Skeletal muscle cell (primary cell): ENCODE measurements at places on chromosomes 7 and 10.

DNA sequence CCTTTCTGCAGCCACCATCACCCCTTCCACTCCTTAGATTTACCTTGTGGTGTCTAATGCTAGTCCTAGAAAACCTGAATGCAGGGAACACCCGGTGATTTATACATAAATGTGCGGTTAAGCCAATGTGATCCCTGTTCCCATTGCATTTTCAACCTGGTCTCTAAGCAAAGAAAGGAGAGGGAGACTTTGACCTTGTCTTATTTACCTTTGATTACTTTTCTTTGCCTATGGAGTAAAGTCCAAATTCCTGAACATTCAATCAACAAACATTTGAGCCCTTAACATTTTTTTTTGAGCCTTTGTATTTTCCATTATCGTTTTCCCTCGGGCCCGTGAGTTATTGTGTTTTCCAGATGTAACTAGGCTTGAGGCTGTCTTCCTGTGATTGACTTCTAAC lies 233.9 kb downstream of the ZNF248 start:
- DNase-seq: no peak

GRCh38 chr10:100739517-100740368 lies 5.6 kb upstream of the PAX2 start:
- no peak for DNase-seq

DNA sequence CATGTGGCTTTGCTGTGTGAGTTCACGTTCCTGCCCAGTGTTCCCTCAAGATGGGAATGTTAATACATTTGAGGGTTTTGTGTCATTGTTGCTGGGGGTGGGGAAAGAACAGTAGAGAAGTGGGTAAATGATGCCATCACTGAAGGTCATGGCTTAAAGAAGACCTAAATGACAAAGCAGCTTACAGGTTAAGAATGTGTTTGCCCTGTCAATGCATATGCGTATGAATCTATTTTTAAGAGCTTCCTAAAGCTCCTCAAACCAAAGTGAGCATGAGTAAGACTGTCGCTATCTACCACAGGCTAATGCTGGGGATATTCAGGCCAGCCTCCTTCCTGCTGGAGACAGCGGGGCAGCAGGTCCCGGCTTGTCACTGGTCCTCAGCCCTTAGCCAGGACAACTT lies 162.9 kb downstream of the CREB5 start:
- no peak for DNase-seq

- no peak for DNase-seq
Measured at GRCh38 chr10:58512491-58513187, at the start of gene BICC1. Gene BICC1 (plus strand): TSS chr10:58512872. CDS start chr10:58513144, 272 bp downstream.

GRCh38 chr10:129524936-129525335 lies 57.9 kb downstream of the MGMT start:
- DNase-seq: no peak

DNA sequence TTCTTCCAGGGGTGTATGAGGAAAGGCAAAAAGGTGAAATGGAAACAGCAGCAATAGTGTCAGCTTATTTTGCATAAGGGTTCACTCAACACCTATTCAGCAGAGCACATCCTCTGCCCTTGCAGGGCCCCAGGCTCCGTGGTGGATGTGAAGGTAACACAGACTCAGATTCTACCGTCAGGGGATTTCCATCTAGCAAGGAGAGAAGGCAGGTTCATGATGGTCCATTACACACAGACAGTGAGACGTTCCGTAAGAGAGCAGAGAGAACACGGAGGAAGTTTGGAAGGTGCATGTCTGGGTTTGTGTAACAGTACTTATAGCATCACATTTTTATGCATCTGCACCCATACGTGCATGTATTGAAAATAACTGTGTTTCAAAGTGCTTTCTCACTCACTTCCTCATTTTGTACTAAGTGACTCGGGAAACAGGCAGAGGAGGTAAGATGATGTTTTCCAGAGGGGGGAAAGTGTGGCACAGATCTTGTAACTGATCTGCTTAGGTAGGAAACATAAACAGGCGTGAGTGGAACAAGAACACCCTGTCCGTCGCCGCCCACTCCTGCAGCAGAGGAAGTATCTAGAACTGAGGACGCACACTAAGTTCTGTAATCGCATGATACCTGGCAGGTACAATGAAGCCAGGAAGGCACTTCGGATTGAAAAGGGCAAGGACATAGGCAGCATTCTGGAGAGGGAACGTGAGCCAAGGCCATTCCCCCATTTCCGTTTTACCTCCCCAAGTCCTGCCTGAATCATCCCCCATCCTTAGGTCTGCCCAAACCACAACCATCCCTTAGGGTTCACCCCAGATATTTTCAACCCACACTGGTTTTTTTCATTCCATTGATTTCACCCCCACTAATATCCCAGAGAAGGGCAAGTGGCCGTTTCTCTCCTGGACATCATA lies 1.0 kb upstream of the ENO4 start:
- DNase-seq: no peak

DNA sequence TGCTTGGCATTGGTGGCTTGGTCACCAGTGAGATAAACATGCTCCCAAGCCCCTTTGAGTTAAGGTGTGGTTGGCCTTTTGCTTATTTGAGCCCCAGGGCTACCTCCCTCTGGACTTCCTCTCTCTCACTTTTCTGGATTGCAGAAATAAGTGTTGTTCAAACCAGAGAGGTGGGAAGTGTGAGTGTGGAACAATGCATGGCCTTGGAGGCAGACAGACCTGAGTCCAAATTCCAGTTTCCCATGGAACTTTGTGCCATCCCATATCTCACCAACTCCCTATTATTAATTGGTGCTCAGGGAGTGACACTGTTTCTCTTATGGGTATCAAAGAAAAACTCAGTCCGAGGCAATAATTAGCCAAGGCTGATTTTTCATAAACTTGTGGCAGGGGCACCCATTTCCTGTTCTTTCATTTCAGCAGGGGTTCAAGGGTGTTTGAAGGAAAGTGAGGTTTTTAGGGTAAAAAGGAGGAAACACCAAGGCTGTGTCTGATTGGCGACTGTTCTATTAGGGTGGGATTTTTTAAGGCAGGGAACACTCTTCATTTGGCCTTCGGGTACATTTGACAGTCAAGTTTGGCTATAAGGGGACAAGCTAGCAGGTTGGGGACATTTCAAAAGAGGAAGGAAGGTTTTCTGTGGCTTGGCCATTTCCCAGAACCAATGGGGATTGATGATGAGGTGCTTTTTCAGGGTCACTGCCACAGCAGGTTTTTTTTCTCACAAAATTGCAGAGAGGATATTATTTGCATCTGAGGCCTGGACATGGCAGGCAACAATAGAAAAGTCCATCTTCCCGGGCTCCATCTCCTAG lies 148.8 kb upstream of the NPY start:
- no peak for DNase-seq

- no peak for DNase-seq
Measured at GRCh38 chr10:112335868-112336265, 38.0 kb upstream of the ACSL5 start.

DNA sequence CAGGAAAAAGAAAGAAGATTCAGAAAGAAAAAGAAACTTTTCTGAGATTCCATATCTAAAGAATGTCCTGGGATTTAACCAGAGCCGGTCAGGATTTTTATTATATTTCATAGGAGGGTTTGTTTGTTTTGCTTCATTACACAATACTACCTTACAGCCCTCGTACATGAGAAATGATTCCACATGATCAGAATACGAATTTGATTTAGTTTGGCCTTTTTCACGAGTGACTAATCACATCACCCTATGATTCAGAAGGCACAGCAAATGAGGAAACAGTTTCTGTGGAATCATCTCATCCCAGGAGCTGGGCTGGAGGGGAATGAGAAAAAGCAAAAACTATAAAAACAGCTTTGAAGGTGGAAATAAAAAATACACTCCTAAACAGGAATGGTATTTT lies 54.7 kb upstream of the VWC2 start:
- DNase-seq: no peak

DNA sequence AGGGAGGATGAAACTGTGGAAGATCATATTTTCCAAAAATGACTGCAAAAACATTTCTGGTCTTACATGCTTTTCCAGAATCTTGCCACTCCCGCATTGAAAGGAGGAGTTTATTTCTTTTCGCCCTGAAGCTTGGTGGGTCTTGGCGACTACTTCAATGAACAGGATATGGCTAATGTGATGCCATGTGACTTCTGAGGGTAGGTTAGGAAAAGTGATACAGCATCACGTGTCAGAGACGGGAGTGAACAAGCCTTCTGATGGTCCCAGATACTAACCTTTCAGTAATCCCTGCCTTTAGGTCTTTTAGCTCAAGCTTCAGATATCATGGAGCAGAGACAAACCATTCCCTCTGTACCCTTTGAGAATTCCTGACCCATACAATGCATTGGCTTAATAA lies 192.2 kb upstream of the HPS1 start:
- DNase-seq: no peak

DNA sequence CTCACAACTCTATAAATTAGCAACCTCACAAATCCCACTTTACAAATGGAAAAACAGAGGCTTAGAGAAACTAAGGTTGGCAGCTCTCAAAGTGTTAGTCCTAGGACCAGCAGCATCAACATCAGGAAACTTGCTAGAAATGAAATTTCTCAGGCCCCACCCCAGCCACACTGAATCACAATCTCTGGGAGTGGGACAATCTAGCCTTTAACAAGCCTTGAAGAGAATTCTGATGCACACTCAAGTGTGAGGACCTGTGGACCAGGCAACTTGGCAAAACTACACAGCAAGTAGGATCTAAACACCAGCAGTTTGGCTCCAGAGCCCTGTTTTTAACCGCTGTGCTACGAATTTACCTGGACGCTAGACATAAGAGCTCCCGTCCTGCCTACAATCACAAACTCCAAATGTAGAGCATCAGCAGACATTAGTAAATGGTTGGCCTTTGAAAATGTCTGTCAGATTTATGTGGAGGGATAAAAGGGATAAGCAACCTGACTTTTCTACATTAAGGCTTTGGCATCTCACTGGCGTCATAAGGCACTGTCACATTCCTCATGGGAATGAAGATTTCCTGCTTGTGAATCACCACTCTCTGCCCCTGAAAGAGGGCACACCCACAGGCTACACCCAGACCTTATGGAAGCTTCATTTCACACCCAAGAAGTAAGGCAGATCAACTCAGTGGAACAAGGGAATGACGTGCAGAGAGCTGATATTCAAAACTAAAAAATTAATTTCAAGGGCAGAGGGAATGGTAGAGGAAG lies 34.5 kb downstream of the PPP1R3C start:
- DNase-seq: peak; percentile 75

DNA sequence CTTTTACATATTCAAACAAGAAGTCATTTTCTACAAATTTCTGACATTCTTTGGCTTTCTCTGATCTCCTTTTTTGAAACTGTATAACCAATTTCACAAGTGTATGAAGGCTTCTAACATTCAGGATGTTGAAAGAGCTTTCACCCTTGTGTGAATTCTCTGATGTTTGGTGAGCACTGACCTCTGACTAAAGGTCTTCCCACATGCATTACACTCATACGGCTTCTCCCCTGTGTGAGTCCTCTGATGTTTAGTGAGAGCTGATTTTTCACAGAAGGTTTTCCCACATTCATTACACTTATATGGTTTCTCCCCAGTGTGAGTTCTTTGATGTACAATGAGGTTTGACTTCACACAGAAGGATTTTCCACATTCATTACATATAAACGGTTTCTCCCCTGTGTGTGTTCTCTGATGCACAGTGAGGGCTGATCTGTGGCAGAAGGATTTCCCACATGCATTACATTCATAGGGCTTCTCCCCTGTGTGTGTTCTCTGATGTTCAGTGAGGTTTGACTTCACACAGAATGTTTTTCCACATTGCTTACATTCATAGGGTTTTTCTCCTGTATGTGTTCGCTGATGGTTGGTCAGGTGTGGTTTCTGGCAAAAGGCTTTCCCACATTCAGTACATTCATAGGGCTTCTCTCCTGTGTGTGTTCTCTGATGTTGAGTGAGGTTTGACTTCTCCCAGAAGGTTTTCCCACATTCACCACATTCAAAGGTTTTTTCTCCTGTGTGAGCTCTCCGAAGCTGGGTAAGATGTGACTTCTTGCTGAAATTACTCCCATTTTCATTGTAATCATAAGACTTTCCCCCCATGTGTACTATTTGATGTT lies 25.7 kb downstream of the ZNF248 start:
- no peak for DNase-seq

DNA sequence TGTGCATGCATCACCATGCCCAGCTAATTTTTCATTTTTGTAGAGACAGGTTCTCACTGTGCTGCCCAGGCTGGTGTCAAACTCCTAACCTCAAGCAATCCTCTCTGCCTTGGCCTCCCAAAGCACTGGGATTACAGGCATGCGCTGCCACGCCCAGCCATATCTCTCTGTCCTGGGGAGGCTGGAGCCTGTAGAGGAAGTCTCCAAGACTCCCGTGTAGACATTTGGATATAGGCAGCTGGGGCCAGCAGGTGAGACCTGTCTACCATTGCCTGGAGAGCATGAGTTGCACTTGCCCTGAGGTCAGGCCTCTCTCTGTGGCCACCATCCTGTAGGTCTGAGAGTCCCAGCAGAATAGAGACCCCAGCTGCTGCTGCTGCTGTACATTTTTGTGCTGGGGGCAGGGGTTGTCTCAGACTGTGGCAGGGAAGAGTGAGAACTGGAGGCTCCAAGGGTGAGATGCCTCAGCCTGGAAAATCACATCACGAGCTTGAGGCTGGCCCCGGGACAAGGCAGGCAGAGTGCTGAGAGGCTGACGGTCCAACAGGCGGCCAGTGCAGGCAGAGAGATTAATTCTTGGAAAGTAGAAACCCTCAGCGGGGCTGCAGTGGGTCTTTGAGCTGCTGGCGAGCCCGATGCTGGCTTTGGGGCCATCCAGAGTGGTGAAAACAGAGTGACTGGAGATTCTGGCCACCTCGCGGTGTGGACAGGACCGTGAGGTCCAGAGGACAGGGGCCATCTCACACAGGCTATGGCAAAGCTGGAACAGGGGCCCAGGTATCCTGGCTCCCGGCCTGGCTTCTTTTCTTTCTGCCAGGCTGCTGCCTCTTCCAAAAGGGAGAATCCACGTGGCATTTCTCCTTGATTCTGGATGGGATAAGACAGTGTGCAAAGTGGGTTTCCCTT lies 60.9 kb downstream of the TMEM270 start:
- DNase-seq: no peak

GRCh38 chr10:14244147-14244546 lies 86.6 kb downstream of the FRMD4A start:
- DNase-seq: no peak

GRCh38 chr10:28997734-28998133 lies 291.1 kb upstream of the LYZL1 start:
- DNase-seq: no peak

GRCh38 chr10:17816199-17816598 lies 7.1 kb downstream of the MRC1 start:
- DNase-seq: no peak

DNA sequence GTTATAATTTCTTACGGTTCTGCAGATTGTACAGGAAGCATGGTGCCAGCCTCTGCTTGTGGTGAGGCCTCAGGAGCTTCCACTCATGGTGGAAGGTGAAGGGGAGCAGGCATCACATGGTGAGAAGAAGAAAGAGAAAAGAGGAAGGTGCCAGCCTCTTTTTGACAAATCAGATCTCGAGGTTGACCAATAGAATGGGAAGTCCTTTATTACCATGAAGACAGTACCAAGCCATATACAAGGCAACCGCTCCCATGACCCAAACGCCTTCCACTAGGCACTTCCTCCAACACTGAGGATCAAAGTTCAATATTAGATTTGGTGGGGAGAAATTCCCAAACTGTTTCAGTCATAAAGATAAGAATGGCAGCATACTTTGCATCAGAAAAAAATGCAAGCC lies 502.8 kb downstream of the GLRX3 start:
- DNase-seq: no peak
